ENCODE measurements at places on chromosomes 7 and 10.

GRCh38 chr10:119209736-119210355, 2.5 kb downstream of the GRK5 start:
- DNase-seq = no peak

GRCh38 chr7:91554883-91555282, 290.6 kb downstream of the FZD1 start:
- no peak for DNase-seq

DNA sequence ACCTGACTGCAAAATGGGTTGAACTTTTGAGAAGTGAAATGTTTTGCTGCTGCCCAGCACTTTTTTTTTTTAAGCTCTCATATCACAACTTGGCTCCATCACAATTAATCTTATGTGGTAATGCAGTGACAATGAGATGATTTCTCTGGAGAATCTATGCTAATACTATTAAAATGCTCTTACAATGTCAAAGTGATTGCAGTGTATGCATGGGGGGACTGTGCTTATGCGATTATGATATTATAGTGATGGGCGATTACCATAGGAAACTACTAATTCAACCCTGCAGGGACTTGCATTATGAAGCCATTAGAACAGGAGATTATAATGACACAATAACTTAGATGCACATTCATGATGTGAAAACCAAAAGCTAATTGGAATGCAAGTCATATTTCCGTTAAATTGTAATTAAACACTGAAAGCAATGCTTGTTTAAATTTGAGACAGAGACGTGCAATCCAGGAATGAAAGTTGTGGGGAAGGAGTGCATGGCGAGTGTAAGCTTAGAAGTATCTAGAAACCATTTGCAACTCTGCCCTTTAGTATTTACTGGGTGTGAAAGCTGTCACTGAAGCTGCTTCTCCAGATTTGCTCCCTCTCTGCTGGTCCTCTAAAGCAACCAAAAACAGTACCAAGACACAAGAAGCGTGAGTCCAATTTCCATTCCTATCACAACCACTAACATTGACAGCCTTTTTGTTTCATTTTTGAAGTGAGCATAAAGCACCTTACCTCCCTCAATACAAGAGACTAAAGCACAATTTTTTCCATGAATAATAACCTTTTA, 21.6 kb downstream of the PTER start:
- no peak for DNase-seq

- DNase-seq = no peak
These were observed 3.9 kb downstream of the SGMS1 start for GRCh38 chr10:50619882-50620281.

- no peak for DNase-seq
These were observed 125.3 kb downstream of the NEURL1 start for GRCh38 chr10:103618575-103619423.
